Activated CD8-positive, alpha-beta memory T cell treated with anti-CD3 and anti-CD28 coated beads for 4 hours (primary cell): ENCODE measurements at places on chromosomes 7 and 10.

- DNase-seq: no peak
Observed at GRCh38 chr10:68296843-68297663, 34.8 kb upstream of the HNRNPH3 start.

DNA sequence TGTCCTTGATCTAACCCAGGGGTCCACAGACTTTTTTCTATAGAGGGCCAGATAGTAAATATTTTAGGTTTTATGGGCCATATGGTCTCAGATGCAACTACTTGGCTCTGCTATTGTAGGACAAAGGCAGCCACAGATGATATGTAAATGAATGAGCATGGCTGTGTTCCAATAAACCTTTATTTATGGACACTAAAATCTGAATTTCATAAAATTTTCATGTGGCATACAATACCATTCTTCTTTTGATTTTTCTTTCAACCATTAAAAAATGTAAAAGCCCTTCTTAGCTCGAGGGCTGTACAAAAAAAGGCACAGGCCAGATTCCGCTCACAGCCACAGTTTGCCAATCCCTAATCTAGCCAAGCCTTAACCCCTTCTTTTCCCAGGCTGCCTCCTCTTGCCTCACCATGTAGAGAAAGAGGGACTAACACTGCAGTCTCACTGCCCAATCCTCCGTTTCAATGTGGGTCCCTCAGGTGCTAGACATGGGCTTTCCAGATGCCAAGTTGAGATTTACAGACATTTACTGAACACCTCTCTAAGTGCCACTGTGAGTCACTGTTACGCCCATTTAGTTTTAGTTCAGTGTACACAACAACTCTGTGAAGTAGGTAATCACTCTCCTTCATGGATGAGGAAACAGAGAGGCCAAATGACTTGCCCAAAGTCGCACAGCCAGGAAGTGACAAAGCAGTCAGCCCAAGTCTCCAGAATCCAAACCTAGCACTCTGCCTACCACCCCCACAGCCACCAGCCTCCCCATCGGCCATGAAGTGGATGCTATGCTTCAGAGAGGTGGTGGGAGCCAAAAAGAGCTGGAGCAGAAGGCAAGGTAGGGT, 132.6 kb upstream of the PDLIM1 start:
- no peak for DNase-seq

DNA sequence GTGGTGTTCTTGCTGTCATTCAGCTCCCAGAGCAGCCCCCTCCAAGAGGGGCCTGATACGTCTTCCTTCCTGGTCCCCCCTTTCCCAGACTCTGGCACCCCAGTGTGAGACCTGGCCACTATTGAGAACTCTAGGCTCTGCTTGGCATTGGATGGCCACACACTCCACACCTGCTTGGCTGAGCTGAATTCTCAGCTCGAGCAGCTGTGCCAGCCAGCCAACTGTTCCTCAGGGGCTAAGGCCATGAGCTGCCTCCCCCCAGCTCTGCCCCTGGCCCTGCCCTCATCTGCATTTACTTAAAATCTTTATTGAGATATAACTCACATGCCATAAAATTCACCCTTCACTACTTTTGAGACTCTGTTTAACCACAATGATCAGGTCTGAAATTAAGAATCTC, 6.7 kb downstream of the TLL2 start:
- DNase-seq: no peak

DNA sequence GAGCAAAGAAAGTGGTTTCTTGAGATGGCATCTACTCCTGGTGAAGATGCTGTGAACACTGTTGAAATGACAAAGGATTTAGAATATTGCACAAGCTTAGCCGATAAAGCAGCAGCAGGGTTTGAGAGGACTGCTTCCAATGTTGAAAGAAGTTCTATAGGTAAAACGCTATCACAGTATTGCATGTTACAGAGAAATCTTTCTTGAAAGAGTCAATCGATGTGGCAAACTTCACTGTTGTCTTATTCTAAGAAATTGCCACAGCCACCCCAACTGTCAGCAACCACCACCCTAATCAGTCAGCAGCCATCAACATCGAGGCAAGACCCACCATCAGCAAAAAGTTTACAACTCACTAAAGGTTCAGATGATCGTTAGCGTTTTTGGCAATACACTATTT, 59.9 kb downstream of the SLC29A4 start:
- DNase-seq: no peak

GRCh38 chr10:15242261-15242840, 73.9 kb upstream of the NMT2 start:
- no peak for DNase-seq

DNA sequence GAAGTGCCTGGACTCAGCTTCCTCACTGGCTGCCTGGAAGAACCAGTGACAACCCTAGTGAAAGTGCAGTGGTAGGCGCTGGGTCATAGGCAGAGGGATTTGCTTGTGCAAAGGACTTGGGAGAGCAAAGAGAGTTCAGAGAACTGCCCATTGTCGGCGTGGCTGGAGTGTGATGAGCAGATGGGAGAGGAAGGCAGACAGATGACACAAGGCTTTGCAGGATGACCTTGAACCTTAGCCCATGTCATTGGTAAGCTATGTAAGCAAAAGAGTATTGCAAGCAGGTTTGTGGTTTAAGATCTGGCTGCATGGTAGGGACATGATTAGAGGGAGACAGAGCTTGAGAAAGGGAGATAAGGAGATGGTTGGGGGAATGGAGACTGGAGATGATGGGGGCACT, 35.3 kb upstream of the NOBOX start:
- no peak for DNase-seq
